ENCODE measurements at places on chromosomes 6 and 20.

- no peak for DNase-seq
These were observed 2.3 kb downstream of the MYLK2 start for GRCh38 chr20:31821427-31821826.

DNA sequence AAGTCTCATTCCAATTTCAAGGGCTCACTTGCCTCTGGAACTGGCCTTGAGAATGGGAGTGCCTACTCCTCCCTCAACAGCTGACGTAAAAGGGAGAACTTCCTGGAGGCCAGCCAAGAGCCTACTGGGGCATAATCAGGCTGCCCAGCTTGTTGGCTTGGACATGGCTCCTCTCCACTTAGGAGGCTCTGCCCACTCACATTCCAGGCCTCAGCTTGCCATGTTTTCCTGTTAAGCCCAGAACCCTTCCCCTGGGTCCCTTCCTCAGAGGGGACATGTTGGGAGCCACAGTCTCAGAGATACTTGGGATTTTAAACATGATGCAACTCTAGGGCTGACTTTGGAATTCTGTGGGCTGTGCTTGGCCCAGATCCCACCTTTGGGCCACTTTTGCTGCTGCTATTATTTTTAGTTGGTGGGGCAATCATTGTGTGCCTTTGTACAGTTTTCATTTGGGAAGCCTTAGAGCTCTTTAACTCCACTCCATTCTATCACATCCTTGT, 31.5 kb upstream of the ADTRP start:
- peak; percentile 87 for DNase-seq

DNA sequence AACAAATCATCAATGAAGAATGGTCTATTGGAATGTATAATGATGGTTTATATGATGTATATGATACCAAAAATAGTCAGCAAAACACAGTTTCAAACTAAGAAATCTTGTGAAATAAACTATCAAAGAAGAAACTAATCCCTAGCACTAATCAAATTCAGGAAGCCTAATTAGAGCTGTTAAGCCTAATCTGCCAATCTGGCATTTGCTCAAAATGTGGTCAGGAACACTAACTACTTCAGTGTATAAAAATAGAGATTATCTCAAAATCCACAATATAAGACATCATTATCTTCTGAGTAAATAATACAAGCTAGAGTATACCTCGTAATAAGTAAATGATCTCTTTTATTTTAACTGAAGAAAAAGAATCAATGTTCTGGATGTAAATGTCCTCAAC, 12.8 kb upstream of the AKAP7 start:
- no peak for DNase-seq

DNA sequence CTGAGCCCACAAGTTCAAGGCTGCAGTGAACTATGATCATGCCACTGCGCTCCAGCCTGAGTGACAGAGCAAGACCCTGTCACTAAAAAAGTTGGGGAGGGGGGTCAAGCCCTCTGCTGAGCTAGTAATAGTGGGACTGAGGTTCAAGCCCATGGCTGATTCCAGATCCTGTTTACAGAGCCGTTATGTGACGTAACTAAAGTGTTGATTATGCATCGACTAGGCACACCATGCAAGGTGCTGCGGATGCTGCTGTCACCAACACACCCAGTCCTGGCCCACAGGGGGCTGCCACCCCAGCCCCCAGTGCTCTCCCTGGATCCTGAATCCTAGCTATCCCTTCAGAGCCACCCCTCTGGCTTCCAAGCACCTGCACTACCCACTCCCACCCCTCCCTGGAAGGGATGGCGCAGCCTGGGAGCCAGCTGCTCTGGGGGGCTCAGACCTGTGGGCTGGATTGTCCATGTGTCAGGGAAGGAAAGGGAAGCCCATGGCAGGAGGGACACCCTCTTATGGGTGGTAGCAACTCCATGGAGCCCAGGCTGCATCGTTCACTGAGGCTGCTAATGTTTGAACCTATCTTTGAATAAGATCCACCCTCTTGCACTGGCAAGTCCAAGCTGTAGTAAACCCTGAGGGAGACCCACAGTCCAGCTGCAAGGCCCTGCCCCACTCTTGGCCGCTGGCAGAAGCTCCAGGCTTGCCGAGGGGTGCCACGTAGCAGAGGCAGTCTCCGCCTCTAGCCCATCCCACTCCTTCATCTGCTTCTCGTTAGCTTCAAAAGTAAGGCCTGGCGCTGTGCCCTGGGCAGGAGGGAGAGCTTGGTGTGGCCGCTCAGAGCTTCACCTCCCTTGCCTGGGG, 95.0 kb downstream of the SNX5 start:
- peak; percentile 90 for DNase-seq

DNA sequence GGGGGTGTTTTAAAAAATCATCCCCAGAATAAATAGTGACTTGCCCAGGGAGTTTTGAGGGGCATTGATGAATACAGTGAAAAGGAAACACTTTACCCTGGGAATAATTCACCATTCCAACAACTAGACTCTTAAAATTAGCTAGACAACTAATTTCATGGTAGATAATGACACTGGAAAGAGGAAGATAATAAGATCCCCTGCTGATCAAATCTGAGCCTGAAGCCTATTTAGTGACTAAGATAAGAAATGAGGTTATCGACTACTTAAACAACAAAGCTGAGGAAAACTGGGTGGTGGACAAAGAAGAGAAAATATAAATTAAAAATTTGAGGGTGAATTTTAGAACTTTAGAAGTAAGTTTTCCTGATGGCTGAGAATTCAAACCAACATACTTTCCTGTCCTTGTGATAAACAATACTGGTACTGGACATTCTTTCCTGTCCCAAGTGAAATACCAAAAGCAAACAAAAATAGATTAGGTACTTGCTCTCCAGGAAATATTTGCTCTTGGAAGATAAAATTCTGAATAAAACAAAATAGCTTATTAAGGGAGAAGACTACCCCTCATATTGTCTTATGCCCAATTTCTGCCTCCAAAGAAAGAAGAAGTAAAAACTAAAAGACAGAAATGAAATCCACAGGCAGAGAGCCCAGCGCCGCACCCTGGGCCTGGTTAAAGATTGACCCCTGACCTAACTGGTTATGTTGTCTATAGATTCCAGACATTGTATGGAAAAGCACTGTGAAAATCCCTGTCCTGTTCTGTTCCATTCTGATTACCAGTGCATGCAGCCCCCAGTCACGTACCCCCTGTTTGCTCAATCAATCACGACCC, 64.0 kb upstream of the ADGRF4 start:
- no peak for DNase-seq
